ENCODE measurements at places on chromosomes 12 and 14.
A peak's percentile ranks its signal among the peaks of the same experiment; 100 is the strongest.

DNA sequence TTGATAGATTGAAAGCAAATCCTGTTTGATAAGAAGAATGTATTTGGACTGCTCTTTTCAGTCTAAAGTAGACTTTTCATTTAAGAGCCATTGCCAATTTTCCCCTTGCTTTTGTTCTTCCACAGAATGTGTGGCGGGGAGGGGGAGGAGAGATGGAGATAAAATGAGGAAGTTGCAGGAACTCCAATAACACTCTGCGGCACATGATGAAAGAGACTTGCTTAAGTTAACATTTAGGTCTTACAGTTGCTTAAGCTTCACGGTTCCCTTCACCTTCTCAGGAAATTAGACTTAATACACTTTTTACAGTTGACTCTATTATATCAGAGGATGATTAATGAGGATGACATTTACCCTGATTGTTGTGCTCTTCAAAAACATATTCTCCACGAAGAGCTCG, 537.3 kb downstream of the TMTC2 start:
- no peak for DNase-seq

GRCh38 chr12:17383321-17383720, 706.7 kb downstream of the RERGL start:
- no peak for DNase-seq

GRCh38 chr14:66698503-66698902, 190.6 kb downstream of the GPHN start:
- no peak for DNase-seq

- no peak for DNase-seq
Measured at GRCh38 chr12:116143909-116144308, 133.6 kb downstream of the MED13L start.

GRCh38 chr14:82113710-82114109, 580.1 kb upstream of the SEL1L start:
- no peak for DNase-seq

- no peak for DNase-seq
Measured at GRCh38 chr14:28778138-28779117, 11.8 kb downstream of the FOXG1 start.

DNA sequence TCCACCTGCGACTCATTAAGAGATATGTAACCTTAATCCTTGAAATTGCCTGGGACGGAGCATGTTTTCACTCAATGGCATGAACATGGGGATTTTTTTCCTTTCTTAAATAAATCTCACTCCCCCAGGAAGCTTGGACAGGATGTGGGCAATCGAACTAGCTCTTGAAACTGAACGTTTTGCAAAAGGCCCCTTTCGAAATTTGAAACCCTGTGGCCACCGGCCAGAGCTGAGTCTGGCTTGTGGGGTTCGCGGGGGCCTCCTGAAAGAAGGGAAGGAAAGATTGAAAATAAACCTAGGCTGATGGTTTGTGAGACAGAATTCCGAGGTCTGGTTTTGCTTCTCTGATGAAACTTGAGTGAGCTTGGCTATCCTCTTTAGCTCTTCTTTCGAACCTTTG, 101.4 kb upstream of the RTL1 start:
- DNase-seq: no peak

DNA sequence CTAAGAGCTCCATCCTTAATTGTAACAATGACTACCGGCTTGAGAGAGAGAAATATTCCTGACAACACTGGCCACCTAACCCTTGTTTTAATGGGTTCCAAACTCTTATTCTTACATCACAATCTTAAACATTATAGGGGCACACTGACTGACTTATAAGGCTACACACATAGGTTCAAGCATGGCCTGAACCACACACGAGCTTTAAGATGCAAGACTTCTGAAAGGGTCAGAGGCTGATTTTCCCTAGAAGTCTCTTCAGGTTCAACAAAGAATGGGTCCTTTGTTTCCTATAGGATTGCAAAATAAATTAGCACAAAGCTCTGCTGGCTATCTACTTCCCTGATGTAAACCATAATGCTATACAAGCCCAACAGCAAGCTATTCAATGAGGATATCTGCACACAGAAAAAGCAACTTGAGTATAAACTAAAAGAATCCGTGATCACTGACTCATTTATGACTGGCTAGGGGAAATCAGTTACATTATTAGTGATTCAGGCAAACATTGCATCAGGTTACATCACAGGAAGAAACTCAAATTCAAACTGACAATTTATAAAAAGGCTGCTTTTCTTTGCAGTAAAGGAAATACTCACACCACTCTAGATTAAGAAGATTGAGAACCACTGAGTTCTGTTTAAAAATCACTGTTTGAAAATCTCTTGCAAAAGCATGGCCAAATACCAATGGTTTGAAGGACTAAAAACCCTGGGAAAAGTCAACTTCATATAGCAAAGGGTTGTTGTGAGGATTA, 8.5 kb downstream of the BTG1 start:
- no peak for DNase-seq

GRCh38 chr14:81662570-81663197, 129.0 kb upstream of the SEL1L start:
- DNase-seq: no peak

- no peak for DNase-seq
Measured at GRCh38 chr12:92039046-92039445, 106.6 kb downstream of the BTG1 start.

GRCh38 chr14:68796418-68797101, 3.7 kb upstream of the ZFP36L1 start:
- DNase-seq: no peak

- DNase-seq: no peak
Measured at GRCh38 chr12:94863321-94864035, 140.0 kb downstream of the NDUFA12 start.

- no peak for DNase-seq
Measured at GRCh38 chr14:74599321-74599761, 12.7 kb downstream of the LTBP2 start.

- peak; percentile 65 for DNase-seq
Measured at GRCh38 chr14:70885343-70886022, 21.8 kb upstream of the PCNX1 start.

DNA sequence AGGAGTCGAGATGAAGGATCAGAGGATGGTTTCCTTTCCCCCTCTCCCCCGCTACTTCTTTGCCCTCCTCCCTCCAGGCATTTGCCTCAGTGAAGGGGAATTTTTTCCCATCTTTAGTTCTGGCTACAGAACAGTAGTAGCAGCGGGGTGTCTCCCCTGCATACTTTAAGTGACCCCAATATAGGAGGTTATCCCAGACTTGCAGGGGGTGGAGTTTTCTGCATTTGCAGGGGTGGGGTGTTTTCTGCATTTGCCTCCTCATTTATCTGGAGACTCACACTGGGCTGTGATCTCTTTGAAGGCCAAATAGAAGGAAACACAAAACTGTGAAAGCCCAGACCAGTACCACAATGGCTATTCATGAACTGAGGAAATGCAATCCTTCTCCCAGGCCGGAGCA, 19.8 kb downstream of the PTPRB start:
- DNase-seq: no peak

- DNase-seq: peak; percentile 49
Measured at GRCh38 chr14:81219759-81220579, 790 bp downstream of the GTF2A1 start.

All from activated naive CD4-positive, alpha-beta T cell treated with Interleukin-2 at 50 U/mL for 16 hours (primary cell).